Activated CD4-positive, alpha-beta T cell treated with anti-CD3 and anti-CD28 coated beads for 48 hours (primary cell): ENCODE measurements at places on chromosomes 12 and 14.

DNA sequence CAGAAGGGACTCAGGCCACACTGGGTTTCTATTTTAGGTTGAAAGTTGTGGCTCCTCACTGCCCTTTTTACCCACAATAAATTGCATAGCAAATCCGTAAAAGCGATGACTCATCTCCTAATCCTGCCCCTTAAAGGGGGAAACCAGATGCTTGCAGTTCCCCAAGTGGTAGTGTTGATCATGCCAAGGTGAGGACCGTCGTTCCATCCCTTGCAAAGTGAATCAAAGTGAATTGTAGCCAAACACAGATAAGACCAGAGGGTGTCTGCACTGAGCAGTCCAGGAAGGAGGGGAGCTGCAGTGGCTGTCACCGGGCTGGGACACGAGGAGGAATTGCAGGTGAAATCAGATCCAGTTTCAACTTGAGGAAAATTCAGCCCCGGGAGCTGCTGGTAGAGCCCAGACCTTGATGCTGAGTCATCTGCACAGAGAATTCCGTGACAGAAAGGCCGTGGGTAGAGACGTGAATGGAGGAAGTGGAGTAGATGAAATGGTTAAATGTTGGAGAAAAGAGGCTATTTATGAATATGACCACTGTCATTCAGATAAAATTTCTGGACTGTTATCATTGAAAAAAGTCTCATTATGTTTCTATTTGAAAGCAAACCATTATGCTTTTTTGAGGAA is 44.2 kb upstream of the MMP17 start:
- no peak for DNase-seq

DNA sequence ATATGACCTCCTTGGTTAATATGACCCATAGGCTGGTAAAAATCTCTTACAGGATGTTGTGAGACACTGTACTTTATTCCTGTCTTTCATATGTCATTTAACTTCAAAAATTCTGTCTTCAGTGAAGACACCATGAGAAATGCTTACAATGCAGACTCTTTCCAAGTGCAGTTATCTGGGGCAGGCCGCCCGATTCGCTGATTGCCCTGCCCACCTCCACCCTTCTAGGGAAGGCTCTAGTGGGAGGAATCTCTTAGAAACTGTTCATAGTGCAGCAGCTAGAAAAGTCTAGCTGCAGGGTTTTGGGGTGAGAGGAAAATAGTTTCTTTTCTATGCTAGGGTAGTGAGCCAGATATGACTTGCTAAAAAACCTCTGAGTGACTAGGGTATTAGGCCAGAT is 15.0 kb upstream of the CIPC start:
- DNase-seq = no peak

GRCh38 chr12:49963976-49964815 is 2.5 kb downstream of the AQP5 start:
- no peak for DNase-seq

DNA sequence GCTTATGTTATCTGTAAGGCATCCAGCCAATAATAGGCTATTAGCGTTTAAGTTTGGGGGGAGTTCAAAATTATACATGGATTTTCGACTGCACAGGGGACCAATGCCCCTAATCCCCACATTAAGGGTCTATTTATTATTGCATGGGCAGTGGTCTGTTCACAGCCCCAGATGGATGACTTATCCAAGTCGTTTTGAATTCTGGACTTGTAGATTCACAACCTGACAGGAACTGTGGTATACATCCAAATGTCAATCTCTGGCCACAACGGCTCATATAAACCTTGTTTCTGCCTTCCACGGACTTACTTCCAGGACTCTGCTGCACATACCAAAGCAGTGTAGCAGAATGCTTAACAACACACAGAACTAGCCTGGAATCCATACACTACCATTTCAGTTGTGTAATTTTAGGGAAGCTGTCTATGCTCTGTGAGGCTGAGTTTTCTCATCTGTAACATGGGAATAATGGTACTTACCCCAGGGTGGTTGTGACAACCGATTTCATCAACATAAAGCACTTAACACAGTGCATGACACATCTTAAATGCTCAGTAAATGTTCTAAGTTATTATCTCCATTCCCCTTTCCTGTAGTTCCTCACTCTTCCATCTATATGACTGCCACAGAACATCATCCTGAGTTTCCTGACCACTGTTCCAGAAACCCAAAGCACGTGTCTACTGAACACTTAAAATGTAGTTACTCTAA is 3.7 kb downstream of the DDX24 start:
- DNase-seq = no peak

DNA sequence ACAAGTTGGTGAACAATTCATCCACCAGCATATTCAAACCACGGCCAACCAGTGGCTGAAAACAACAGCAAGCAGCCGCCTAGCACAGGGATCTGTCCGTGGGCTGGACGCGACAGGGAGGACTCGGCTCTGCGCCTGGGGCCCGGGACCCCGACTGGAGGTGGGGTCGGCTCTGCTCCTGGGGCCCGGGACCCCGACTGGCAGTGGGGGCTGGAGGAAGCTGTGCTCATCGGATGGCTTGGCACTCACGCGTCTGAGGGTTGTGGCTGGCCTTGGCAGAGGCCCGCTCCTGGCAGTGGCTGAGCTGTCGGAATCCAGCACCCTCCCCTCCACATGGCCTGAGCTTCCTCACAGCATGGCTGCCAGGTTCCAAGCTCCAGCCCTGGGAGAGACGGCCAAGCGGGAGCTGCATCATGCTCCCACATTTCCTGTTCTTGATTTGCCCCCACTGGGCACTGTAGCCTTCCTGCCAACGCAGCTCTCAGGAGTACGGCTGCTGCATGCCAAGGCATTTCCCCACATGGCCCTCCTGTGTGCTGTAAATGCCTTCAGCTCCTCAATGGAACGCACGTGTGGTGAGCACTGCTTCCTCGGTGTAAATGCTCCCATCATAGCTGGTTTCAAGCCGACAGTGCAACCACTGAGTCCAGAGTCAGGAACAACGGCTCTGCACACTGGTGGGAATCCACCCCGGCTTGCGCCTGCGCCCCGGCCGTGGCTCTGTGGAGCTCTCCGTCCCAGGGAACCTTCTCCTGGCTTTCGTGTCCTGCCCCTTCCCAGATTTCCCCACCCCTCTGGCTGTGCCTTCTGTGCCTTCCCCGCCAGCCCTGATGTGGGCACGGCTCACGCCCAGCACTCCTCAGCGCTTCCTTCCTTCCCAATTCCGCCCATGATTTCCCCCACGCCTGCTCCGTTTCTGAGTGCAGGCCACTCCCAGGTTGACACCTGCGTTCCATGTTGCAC is 7.3 kb upstream of the GALNT9 start:
- DNase-seq = no peak

GRCh38 chr12:52918784-52919183 is 13.9 kb upstream of the KRT8 start:
- DNase-seq = no peak

GRCh38 chr14:44385906-44386305 is 121.2 kb downstream of the FSCB start:
- DNase-seq = no peak

DNA sequence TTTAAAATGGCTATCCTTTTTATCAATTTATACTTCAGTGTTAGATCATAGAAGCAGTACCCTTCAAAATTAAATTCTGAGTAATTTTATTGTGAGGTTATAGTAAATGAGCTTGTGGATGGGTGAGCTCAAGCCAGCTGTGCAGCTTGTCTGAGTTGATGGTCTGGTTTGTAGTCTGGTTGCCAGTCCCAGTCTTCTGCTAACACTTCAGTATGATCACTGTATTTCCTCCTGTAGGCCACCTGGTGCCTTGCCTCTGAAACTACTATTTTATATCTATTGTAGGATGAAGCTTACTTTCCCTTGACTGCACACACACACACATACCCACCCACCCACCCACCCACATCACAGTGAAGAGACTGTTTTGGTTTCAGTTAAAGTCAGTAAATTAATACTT is 496.4 kb downstream of the PCNX1 start:
- peak; percentile 20 for DNase-seq

DNA sequence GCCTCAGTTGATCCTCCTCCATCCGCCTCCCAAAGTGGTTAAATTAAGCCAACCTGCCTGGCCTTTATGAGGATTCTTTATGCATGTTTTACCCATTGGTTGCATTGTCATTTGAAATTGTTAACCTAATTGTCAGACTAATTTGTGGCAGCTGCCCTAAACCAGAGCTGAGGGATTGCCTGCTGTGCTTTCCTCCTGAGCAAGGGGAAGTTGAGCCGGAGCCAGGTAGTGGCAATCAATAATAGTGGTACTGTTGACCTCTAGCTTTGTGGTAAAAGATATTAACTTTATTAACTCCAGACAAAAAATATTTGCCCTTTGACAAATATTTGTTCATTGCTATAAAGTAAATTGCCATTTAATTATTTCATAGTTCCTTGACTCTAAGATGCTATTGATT is 5.6 kb upstream of the HEBP1 start:
- DNase-seq = no peak

GRCh38 chr12:95764848-95765247 is 25.7 kb downstream of the NTN4 start:
- DNase-seq = no peak

- no peak for DNase-seq
These were observed 65.3 kb downstream of the FOXN3 start for GRCh38 chr14:89351516-89352404.

- DNase-seq = no peak
These were observed 13.2 kb downstream of the PRPF40B start for GRCh38 chr12:49636574-49636973.

DNA sequence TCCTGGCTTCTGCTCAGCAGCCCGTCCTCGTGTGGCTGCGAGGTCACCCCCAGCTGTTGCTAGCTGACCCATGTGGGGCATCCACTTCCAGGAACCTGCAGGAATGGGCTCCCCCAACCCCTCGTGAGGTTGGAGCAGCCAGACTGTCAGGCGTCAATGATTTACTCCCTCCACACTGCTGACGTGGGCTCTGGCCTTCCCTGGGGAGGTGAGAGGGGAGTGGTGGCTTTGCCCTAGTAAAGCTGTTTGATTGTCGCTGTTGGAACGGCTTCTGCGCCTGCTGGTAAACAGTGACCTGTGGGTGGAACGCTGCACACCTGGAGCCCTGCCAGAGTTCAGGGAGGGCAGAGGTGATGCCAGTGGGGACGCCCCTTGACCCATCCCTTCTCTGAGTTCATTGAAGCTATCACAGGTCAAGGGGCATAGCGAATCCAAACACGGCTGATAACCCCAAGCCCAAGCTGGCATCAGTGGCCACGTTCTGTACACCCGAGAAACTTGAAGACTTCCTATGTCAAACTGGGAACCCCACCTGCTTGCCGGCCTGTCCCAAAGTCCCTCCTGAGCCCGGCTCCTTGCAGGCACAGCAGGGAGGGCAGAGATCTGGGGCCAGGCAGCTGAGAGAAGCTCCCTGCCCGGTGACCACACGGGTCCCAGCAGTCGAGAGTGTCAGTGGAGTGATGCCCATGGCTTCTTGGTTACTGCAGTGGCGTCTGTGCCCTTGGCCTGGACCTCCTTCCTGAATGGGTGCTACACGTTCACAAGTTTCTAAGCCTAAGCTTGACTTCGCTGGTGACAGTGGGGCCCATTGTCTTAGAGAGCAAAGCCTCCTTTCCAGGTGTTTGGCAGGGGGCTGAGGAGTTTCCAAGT is 2.7 kb downstream of the ASPG start:
- DNase-seq = no peak

GRCh38 chr12:113162102-113163029 is 12.8 kb downstream of the CFAP73 start:
- DNase-seq = no peak

GRCh38 chr14:75147423-75148071 is 20.7 kb upstream of the NEK9 start:
- DNase-seq = peak; percentile 35

DNA sequence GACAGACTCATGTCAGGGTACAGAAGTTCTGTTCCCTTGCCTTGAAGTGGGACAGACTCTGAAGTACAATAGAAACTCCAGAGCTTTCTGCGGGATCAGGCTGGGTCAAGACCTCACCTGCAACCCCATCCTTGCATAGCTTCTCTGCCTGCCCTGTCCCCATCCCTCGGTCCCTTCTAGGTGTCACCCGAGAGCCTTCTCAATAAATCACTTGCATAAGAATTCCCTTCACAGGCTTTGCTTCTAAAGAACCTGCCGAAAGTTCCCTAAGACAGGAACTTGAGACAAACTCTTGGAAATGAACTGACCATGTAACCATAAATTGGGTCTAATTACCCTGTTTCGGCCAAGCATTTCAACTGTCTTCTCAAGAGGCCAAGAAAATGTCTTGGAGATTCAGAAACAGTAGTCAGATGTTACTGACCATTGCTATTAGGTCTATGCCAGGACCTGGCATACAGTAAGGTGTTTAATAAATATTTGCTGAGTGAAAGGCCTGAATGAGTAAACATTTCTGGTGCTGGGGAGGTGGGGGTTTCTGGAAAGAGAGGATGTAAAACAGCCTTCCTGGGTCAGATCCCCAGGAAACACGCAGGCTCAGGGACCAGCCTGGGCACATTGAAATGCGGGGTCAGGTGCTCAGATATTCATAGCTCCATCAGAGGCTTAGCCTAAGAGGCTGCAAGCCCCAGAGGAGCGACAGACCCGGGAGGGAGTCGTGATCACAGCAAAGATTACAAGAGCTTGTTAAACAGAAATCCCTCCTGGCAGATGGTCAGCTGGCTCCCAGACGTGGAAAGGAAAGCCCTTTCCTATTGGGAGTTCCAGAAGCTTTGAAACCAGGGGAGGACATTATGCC is 226.2 kb upstream of the LHX5 start:
- DNase-seq = no peak

- DNase-seq = no peak
These were observed 96.1 kb downstream of the SCN8A start for GRCh38 chr12:51687177-51687576.

DNA sequence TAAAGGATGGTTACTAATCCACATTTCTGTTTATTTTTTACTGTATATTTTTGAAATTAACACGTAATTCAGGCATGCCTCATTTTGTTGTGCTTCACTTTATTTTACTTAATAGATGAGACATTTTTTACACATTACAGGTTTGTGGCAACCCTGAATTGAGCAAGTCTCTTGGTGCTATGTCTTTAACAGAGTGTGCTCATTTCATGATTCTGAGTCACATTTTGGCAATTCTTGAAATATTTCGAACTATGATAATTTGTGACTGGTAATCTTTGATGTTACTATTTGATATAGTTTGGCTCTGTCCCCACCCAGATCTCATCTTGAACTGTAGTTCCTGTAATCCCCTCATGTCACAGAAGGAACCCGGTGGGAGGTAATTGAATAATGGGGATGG is 1120.5 kb upstream of the FLRT2 start:
- DNase-seq = no peak

DNA sequence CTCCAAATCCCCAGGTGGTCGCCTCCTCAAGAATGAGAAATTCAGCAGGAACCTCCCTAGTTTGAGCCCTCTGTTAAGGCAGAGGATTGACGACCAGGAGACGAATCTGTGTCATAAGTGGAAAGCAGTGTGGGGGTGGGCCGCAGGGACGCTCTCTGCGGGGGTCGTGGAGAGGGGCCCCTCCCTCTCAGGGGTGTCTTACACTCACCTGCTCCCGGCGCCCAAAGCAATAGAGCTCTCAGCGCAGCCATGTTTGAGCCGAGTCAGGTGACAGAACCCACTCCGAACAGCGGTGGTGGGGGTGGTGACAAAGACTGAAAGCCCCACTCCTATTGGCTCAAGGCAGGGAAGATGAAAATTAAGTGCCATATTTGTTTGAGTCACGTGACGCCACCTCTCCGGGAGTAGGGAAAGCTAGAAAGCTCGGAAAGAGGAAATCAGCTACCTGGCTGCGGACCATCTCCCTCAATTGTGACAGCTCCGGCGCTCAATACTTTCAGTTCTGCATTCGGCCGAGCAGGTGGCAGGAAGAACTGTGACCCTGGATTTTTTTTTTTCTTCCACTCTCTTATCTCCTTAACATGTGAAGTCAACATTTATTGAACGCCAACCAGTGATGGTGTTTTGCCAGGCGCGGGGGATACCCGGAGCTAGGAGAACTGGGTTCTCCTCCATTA is at the start of gene ZFYVE26:
TSS of gene ZFYVE26 (minus strand) at position 265 of the 677 bp plus-strand sequence. CDS start 627 bp downstream, outside the sequence.
- DNase-seq = peak; percentile 93

GRCh38 chr14:23566112-23566777 is 1.3 kb downstream of the AP1G2 start:
- no peak for DNase-seq
